Esophagus squamous epithelium (tissue), 5 donors: ENCODE measurements at places on chromosomes 4 and X.

DNA sequence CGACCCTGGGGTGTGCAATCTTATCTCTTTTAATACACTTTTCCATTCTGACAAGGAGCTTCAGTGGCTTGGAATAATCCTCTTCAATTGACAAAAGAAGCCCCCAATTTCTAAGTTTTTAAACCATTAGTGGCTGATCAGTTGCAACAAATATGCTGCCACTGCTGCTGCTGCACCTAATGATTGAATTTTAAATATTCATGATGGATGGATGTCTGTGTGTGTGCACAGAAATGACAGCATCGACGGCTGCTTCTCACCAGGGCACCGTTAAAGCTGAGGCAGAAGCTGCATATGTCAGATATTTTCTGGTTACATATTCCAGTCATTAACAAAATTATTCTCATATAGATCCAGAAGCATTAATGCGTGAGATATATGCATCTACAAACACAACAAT, 182.4 kb downstream of the MGST2 start:
- no peak for DNase-seq
- H3K4me1 ChIP-seq, result no peaks in the 10 kb centered on the region
- no peak overlapping the region for H3K4me3 ChIP-seq
- no peak overlapping the region for H3K27ac ChIP-seq
- no peaks in the 10 kb centered on the region for H3K36me3 ChIP-seq

- H3K36me3 ChIP-seq, result no peaks in the 10 kb centered on the region
- H3K27me3 ChIP-seq, result no peaks in the 10 kb centered on the region
- H3K4me3 ChIP-seq, result no peak overlapping the region
- DNase-seq, result no peak
- no peak overlapping the region for H3K27ac ChIP-seq
Measured at GRCh38 chrX:106479920-106480319, 131.9 kb upstream of the RADX start.

DNA sequence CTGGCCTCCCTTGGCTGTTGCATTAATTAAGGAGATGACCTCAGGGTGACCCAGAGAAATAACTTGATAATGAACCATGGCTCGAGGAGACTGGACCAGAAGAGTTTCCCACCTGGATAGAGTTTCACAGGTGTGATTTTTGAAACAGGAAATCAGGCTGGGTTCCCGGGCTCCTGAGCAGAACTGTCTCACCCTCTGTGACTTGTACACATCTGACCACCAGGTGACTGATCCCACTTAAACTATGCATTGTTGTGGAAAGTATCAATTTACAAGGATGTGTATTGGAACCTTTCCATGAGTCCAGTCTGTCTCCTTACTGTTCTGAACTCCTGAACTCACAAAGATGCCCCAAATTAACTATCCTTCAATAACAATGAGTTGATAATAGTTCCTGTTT, 220.3 kb downstream of the PTTG2 start:
- H3K4me1 ChIP-seq, result peaks cover 63% of the 10 kb centered on the region
- H3K27ac ChIP-seq, result peak overlapping the region; percentile 72
- H3K36me3 ChIP-seq, result no peaks in the 10 kb centered on the region

- no peak overlapping the region for H3K27ac ChIP-seq
- no peak for DNase-seq
Measured at GRCh38 chr4:41670530-41670929, 78.0 kb downstream of the PHOX2B start.

DNA sequence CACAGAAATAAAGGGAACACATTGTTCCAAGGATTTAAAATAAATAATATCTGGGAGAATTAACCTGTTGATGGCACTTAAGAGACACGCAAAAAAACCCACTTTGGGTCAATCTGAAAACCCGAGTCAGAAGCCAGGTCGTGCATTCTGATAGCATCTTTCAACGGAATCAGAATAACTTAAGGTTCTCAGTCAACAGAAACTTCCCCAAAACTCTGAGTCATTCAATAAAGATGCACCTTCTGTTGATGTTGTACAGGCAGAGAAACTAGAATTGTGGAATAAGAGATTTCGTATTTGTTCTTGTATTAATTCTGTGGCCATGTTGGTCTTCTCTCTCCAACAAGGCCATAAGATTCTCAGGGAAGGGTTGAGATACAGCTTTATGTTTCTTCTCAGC, 78.2 kb downstream of the MAOB start:
- no peaks in the 10 kb centered on the region for H3K27me3 ChIP-seq
- DNase-seq, result no peak
- no peaks in the 10 kb centered on the region for H3K4me1 ChIP-seq
- H3K27ac ChIP-seq, result no peak overlapping the region
- no peak overlapping the region for H3K4me3 ChIP-seq

- H3K4me3 ChIP-seq, result no peak overlapping the region
- H3K4me1 ChIP-seq, result no peaks in the 10 kb centered on the region
- no peak overlapping the region for H3K27ac ChIP-seq
- H3K27me3 ChIP-seq, result no peaks in the 10 kb centered on the region
Measured at GRCh38 chr4:14000091-14000814, 372.7 kb upstream of the BOD1L1 start.

- no peak overlapping the region for H3K27ac ChIP-seq
- H3K4me1 ChIP-seq, result no peaks in the 10 kb centered on the region
- H3K27me3 ChIP-seq, result no peaks in the 10 kb centered on the region
- no peak for DNase-seq
- H3K36me3 ChIP-seq, result no peaks in the 10 kb centered on the region
Measured at GRCh38 chr4:149322203-149322602, 493.4 kb downstream of the IQCM start.

GRCh38 chr4:184279496-184280061, 61.9 kb upstream of the ENPP6 start:
- H3K27me3 ChIP-seq, result no peaks in the 10 kb centered on the region
- no peaks in the 10 kb centered on the region for H3K36me3 ChIP-seq
- H3K4me1 ChIP-seq, result peaks cover 31% of the 10 kb centered on the region
- no peak for DNase-seq
- H3K4me3 ChIP-seq, result no peak overlapping the region
- no peak overlapping the region for H3K27ac ChIP-seq

DNA sequence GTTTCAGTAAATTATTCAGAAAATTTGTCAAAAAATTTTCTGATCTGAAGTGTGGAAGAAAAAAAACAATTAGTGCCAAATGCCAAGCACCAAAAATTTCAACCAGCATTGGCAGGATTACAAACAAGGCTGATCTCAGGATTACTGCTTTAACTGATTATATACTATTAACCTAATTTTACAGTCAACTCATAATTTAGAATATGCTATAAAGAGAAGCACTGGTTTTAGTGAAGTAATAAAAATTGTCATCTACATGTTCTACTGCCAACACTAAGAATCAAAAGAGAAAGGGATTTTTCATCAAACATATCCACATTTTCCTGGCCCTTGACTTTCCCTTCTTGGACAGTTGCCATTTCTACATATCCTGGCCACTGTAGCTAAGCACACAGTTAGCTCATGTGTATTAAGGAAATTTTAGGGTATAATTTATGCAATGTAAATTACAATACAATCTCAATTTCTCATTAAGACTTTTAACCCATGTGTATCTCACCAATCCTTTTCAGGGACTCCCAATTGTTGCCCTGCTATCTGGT, 33.8 kb downstream of the THOC2 start:
- no peaks in the 10 kb centered on the region for H3K4me1 ChIP-seq
- no peak overlapping the region for H3K4me3 ChIP-seq
- no peaks in the 10 kb centered on the region for H3K36me3 ChIP-seq
- no peaks in the 10 kb centered on the region for H3K27me3 ChIP-seq

- H3K36me3 ChIP-seq, result no peaks in the 10 kb centered on the region
- no peak overlapping the region for H3K4me3 ChIP-seq
- no peak overlapping the region for H3K27ac ChIP-seq
- H3K27me3 ChIP-seq, result no peaks in the 10 kb centered on the region
- H3K4me1 ChIP-seq, result no peaks in the 10 kb centered on the region
- DNase-seq, result no peak
Measured at GRCh38 chrX:55135171-55135570, 46.4 kb downstream of the PAGE2 start.

GRCh38 chr4:10192331-10192730, 75.7 kb upstream of the WDR1 start:
- H3K4me3 ChIP-seq, result no peak overlapping the region
- no peaks in the 10 kb centered on the region for H3K4me1 ChIP-seq
- DNase-seq, result no peak
- H3K27ac ChIP-seq, result no peak overlapping the region

DNA sequence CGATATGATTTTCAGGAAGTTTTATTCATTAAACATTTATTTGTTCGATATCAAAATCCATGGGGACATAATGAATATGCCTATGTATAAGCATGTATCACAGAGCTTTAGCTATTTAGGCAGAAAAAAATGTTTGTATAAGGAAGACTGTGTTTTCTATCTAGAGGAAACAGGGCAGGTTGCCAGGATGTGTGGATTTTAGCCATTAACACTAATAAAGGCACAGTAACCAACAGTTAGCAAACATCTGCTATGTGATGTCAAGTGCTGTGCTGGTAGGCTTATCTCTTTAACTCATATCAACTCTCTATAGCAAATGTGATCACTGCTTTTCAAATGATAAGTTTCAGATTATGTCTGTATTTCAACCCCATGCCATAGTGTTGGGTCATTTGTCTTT, 708.9 kb upstream of the HS3ST1 start:
- H3K27me3 ChIP-seq, result no peaks in the 10 kb centered on the region
- H3K4me3 ChIP-seq, result no peak overlapping the region
- no peaks in the 10 kb centered on the region for H3K36me3 ChIP-seq
- H3K27ac ChIP-seq, result no peak overlapping the region
- no peak for DNase-seq

DNA sequence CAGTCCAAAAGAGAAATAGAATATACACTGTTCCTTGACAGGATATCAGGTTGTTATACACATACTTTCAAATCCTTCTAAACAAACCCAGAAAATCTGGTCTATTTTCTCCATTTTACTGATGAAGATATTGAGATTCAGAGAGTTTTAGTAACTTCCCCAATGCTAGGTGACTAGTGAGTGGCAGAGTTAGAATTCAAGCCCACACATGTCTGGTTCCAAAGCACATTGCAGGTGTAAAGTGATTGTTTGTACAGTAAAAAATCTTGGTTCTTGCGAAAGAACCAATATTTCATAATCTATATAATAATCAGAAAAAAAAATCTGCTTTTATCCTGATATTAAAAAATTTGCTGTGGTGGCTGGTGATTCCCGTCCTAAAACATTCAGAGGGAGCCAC, 39.5 kb upstream of the EMCN start:
- no peak for DNase-seq
- no peaks in the 10 kb centered on the region for H3K4me1 ChIP-seq
- H3K4me3 ChIP-seq, result no peak overlapping the region
- no peak overlapping the region for H3K27ac ChIP-seq

DNA sequence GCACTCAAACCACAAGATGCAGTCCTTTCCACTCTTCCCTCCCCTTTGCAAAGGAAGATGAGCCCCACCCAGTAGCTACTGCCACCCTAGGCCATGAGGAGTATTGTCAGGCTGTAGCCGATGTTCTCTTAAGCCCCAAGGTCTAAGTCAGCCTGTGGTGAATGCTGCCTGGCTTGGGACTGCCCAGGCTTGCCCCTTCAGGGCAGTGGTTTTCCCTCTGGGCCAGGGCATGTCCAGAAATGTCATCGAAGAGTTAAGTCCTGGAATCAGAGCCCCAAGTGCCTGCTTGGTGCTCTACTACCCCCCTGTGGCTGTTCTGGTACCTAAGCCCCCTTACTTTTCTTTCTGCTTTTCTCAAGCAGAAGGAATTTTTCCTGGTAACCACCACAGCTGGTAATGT, 11.8 kb upstream of the PGK1 start:
- peaks cover 10% of the 10 kb centered on the region for H3K4me1 ChIP-seq
- H3K27me3 ChIP-seq, result no peaks in the 10 kb centered on the region
- no peak overlapping the region for H3K27ac ChIP-seq
- no peak overlapping the region for H3K4me3 ChIP-seq
- no peaks in the 10 kb centered on the region for H3K36me3 ChIP-seq

- no peak overlapping the region for H3K4me3 ChIP-seq
- no peaks in the 10 kb centered on the region for H3K36me3 ChIP-seq
- no peaks in the 10 kb centered on the region for H3K27me3 ChIP-seq
Measured at GRCh38 chr4:53498706-53499105, 92.6 kb downstream of the LNX1 start.

DNA sequence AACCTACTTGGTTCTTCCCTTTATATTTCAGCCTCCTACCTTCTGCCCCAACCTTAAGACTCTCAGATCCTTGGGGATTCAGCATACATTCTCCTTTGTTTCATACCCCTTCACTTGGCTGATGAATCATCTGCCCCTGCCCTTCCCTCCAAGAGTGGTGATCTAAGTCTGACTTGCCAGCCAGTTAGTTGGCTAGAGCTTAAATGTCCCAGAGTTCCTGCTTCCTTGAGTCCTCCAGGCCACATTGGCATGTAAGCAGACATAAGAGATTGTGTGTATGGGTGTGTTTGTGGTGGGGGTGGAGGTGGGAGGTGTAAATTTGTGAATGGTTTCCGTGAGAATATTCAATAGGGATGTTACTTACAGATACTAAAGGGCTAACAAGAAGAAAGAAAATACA, 3.7 kb upstream of the TEX13D start:
- H3K36me3 ChIP-seq, result no peaks in the 10 kb centered on the region
- no peak overlapping the region for H3K27ac ChIP-seq
- H3K27me3 ChIP-seq, result no peaks in the 10 kb centered on the region
- no peaks in the 10 kb centered on the region for H3K4me1 ChIP-seq
- DNase-seq, result no peak

DNA sequence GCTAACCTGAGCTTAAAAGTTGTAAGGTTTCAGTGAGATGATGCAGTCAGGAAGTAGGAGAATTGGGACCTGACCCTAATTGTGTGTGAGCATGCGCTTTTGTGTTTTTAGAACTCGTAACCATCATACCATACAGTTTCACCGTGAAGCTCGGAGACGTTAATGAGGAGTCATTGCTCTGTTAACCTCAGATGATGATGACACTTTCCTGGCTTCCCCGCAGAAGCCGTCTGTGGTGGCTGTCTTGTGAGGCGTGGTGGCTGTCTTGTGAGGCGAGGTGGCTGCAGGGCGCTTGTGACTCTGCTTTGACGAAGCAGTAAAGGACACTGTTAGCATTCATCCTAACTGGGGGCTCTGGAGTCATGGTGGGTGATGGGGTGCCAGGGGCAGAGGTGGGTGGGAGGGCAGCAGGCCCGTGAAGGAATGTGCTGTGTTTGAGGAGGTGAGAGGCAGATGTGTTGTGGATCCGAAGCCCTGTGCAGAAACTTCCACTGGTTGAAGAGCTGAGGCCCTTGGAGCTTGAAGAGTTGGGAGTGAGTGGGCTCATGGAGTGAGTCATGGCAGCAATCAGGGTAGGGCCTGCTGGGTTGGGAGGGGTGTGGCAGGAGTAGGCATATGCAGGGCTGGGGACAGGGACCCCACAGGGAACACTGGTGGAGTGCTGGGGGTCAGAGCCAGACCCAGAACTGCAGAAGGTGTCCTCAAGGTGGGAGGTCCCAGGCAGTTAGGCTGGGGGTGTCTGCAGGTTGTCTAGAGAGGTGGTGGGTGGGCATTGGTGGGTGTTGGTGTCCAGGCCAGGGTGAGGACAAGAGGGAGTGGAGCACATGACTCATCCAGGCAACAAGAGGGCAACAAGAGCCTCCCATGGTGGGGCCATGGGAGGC, 57.4 kb downstream of the NSD2 start:
- no peaks in the 10 kb centered on the region for H3K27me3 ChIP-seq
- no peak overlapping the region for H3K27ac ChIP-seq
- peaks cover 6% of the 10 kb centered on the region for H3K36me3 ChIP-seq
- H3K4me3 ChIP-seq, result no peak overlapping the region
- DNase-seq, result no peak

- no peaks in the 10 kb centered on the region for H3K4me1 ChIP-seq
- H3K36me3 ChIP-seq, result no peaks in the 10 kb centered on the region
- no peaks in the 10 kb centered on the region for H3K27me3 ChIP-seq
Measured at GRCh38 chrX:3046253-3047240, 5.3 kb downstream of the ARSF start.
